Stimulated activated CD4-positive, alpha-beta T cell treated with anti-CD3 and anti-CD28 coated beads, Interleukin-15, amount 100 ng/mL, for 48 hours (primary cell): ENCODE measurements at places on chromosomes 1 and 21.
A peak's percentile ranks its signal among the peaks of the same experiment; 100 is the strongest.

DNA sequence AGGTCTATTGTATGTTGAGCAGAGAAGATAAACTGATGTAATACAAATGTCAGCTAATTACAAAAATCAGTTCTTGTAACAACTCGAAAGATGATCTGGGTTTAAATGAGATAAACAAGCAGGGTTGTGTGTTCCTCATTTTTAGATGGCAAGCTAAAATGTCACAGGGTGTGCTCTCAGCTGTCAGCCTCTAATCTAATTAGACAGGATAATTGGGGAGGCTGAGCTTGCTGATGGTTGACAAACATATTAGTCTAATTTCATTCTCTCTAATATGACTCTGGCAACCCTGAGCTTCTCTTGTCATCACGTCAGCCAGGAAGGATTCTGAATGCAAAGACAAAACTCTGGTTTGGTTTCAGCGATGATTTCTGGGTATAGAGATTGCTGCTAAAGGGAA lies 335.3 kb upstream of the KAZN start:
- DNase-seq: no peak

DNA sequence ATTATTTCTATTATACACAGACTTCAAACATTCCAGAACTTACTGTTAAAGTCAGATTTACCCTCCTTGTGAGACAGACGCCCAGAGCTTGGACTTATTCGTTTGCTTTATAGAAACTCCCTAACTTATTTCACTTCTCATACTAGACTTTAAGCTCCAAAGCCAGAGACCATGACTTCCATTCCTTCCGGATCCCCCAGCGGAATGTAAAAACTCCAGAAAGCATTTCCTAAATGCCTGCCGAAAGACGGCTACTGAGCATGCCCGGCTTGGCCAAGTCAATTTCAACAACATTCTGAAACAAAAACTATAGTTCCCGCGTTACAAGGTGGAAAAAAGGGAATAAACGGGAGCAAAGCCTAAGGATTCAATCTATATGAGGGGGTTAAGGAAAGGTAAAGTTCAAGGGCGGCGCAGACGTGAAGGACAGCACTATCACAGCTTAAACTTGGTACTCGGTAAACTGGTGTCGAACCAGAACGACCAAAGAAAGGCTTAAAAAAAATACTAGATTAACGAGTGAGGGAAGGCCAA lies 1.1 kb downstream of the USP48 start:
- no peak for DNase-seq

GRCh38 chr1:167447521-167448136 lies 70.7 kb downstream of the CD247 start:
- peak; percentile 76 for DNase-seq

DNA sequence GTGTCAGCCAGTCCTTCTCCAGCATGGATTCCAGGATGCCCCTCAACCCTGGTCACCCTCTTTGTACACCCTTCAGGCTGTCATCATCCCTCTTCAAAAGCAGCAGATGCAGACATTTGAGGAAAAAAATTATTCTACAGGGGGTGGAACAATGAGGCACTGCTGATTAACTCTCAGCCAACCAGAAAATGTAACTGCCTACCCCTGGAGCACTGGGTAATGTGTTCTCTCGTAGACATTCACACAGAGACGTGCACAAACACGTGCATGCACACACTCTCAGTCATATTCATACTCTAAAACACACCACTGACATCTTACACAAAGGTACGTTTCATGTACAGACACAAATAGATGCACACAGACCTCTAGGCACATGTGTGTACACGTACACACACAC lies 175.4 kb downstream of the TRABD2B start:
- no peak for DNase-seq

DNA sequence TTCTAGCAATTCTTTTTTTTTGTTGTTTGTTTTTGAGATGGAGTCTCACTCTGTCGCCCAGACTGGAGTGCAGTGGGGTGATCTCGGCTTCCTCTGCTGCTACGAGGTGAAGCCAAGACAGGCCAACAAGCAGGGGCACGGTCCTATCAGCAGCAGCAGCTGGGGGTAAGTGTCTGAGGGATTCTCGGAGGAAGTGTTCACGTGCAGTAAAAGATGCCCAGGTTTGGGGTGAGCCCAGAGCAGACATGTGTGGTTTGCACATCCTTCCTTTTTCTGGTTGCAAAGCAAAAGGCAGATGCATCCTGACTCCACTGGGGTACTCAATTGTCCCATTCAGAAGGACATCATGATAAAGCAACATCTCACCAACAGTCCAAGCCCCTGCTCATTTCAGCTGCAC lies 27.7 kb downstream of the PIGP start:
- DNase-seq: no peak

DNA sequence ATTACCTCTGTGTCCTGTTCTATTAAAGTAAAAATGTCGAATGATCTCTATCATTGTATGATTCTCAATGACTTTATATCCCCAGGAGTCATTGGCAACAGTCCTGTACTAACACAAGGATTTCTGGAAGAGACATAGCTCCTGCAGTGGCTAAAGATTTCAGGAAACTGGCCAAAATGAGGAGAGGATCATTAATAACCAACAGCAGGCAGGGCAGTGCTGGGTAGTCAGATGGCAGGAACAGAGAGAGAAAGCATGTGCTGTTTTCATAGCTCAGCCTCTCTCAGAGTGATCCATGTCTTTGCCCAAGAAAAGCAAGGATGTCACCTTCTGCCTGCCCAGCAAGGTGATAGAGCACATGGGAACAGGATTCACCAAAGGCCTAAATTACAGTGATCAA lies 604.7 kb upstream of the PLXNA2 start:
- DNase-seq: no peak

- no peak for DNase-seq
These were observed 34.8 kb upstream of the DUSP10 start for GRCh38 chr1:221776495-221777301.

GRCh38 chr21:17921579-17922530 lies 102.7 kb upstream of the C21orf91 start:
- DNase-seq: no peak

- DNase-seq: no peak
These were observed 88.0 kb upstream of the IFFO2 start for GRCh38 chr1:19044471-19044870.

DNA sequence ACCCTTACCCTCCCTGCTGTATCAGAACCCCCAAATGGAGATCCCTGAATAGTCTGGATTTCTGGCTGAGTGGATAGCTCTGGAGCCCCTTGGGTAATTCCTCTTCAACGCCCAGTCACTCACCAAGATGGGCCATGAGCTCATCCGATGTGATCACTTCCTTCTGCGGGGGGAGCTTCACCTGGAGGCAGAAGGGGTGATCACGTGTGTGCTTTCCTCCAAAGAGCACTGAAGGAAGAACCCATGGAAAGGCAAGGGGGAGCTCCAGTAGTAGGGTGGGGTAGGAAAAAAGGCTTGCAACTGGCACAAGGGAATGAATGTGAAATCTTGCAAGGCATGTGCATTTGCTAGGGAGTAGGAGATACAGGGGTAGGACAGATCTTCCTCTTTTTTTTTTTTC lies 5.1 kb downstream of the MINDY1 start:
- no peak for DNase-seq

DNA sequence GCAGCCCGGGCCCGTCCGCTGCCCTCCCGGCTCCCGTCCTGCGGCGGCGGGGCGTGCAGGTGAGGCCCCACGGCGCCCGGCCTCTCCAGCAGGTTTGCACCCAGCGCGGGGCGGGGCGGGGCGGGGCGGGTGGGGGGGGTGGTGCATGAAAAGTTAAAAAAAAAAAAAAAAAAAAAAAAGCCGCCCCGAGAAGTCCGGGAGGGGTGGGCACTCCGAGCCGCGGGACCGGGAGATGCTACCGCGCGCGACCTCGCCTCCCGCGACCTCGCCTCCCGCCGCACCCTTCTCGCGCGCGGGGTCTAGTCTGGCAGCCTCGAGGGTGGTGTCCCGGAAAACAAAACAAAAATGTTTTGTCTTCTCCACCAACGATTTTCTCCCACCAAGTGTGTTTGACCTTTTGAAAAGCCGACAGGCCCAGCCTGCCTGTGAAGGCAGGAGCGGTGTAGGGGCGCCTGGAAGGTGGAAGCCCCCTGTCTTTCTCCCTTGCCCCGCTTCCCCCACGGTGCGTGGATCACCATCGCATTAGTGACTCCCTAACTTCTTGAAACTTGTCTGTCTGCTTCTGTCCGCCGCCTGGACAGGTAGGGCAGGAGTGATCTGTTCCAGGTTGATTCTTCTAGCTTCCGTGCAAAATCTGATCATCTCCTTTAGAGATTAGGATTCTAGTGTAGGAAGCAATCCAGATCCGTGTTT lies 569 bp downstream of the RCAN3 start:
- no peak for DNase-seq

GRCh38 chr1:47502746-47503370 lies 65.0 kb downstream of the FOXD2 start:
- no peak for DNase-seq

DNA sequence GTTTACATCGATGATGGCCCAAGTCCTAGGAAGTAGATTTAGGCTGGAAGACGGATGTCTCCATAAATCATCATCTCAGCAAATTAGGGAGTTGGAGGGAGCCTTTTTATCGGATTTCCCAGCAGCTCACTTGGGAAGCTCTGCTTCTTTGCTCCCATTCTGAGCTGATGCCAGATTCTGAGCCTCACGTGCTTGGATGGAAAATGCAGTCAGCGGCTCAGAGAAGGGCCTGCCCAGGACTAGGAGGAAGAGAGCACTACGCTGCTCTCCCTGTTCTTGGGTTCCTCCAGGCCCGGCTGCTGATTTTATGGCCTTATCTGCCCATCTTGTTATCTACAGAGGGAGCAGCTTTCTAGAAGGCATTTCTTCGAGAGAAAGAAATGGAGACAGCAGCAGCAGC lies 42.0 kb downstream of the UBIAD1 start:
- no peak for DNase-seq

DNA sequence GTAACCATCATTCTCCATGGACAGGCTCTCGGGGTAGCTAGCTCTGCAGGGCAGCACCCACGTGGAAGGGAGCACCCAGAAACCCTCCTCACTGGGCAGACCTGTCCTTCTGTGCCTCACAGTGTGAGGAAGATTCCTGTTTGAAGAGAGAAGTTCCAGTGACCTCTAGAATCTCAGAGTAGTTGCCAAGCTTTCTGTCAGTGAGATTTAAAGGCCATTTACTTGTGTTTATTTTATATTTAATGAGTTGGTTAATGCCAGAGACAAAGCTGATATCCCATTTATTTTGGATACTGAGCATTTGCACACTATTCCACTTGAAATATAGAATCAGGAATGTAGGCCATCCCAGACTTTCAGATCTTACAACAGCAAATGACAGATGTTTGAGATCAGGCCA lies 28.7 kb downstream of the MTARC1 start:
- no peak for DNase-seq
